Naive thymus-derived CD4-positive, alpha-beta T cell (primary cell): ENCODE measurements at places on chromosomes 6 and 20.

DNA sequence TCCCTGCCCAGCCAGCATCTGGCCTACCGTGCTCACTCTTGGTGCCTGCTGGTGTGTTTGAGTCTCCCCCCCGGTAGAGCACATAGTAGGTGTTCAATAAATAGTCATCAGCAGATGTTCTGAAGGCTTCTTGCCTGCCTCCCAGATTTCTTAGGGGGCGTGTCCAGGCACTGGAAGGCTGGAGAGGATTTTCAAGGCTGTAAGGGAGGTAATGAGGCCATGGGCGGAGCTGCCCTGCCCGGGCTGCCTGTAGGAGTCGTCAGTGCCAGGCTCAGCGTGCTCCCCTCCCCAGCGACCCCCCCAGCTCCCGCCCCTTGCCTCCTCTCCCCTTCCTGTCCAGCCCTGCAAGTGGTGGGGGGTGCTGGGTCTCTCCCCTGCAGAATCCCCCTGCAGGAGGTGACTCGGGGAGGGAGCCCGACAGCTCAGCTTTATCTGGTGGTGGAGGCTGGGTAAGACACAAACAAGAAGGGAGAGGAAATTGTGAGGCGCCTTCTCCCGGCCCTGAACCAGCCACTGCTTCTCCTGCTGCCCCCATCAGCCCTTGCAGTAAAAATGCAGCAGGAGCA lies 55.9 kb downstream of the BCAS4 start:
- no peak for DNase-seq

DNA sequence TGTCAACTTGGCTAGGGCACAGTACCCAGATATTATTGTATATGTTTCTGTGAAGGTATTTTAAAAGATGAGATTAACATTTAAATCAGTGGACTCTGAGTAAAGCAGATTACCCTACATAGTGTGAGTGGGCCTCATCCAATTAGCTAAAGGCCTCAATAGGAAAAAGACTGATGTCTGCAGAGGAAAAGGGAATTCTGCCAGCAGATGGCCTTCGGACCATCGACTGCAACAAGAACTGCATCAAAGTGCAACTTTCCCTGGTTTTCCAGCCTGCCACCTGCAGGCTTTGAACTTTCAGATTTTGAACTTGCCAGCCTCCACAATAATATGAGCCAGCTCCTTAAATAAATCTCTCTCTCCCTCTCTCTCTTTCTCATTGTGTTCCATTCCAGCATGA lies 80.5 kb downstream of the IMPG1 start:
- no peak for DNase-seq

DNA sequence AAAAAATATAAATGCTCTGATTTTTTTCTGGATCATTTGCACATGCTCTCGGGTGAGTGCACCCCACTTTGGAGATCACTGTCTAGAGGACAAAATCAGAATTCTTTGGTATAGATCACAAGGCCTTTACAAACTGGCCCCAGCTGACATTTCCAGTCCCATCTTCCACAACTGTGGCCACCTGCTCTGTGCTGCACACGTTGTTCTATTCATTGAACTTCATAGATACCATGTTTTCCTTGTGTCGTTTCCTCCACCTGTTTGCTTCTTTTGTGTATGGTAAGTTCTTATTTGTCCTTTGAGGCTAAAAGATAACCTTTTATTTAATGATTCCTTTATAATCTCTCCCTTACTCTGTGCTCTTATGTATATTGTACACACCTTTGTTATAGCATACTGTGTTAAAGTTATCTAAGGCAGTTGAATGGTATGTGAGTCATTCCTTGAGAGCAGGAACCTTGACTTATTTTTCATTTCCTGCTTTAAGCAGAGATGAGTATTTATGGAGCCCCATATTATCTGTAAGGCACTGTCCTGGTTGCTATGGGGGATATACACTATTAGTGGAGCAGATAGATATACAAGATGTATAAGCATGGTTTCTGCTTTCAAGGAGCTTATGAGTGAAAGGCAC lies 12.0 kb upstream of the SLC17A5 start:
- no peak for DNase-seq

DNA sequence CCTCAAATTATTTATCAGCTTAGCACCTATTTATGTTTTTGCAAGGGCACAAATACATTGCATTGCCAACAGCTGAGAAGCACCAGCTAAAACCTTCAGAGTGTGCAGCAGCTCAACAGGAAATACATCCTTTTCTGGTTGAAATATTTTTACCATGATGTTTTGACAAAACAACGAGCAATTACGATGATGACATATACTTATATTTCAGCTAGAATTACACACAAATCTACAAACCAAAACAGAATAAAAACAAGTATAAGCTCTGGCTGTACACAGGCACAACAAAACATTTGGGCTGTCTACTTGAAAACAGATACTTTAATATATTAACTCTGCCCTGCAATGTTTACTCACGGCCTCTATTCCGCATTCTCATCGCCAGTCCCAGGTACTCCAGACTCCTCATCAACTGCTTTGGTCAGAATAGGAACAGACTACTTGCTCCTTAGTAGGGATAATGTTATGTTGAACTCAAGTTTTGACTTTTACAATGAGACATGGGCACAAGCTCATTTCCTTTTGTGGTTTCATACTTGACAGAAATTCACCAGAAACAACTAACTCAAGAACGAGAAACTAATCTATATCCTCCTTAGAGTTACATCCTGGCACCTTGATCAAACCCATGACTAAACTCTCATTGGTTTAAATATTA lies 377.6 kb downstream of the ESR1 start:
- peak; percentile 72 for DNase-seq

GRCh38 chr6:79971193-79971592 lies 23.8 kb upstream of the ELOVL4 start:
- DNase-seq: no peak

DNA sequence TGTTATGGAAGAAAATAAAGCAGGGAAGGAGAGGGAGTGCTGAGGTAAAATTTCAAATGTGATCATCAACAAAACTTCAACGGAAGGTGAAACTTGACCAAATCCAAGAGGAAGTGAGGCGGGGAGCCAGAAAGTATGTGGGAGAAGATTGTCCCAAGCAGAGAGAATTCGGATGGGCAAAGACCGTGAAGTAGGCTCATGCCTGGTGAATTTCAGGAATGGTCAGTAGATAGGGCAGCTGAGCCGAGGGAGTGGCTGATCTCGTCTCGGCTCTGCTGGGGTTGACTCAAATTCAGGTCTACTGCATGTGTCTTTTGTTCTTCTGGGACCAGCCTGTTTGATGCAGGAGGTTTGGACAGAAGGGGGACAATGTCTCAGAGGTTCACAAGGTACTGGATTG lies 7.0 kb upstream of the CSNK2A1 start:
- no peak for DNase-seq

- DNase-seq: no peak
These were observed 33.0 kb downstream of the F13A1 start for GRCh38 chr6:6287415-6287814.

- DNase-seq: no peak
These were observed 94.9 kb downstream of the MDGA1 start for GRCh38 chr6:37602801-37603200.

GRCh38 chr6:12420626-12421025 lies 130.5 kb downstream of the EDN1 start:
- DNase-seq: no peak

DNA sequence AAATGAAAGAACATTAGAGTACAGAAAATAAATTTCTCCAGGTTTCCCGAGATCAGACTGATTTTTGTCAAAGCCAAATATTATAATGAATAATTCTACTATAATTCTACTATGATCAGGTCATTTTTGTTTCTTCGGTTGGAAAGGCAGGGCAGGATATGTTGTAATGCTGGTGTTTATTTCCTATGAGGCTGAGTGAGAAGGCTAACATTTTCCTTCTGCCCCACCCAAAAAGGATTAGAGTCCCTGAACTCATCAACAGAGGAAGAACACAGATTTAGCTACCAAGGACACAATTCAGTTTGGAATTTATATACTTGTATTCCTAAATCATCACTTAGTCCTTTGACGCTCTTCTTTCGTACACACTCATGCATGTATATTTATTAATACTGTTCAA lies 318.9 kb downstream of the SYNE1 start:
- no peak for DNase-seq

DNA sequence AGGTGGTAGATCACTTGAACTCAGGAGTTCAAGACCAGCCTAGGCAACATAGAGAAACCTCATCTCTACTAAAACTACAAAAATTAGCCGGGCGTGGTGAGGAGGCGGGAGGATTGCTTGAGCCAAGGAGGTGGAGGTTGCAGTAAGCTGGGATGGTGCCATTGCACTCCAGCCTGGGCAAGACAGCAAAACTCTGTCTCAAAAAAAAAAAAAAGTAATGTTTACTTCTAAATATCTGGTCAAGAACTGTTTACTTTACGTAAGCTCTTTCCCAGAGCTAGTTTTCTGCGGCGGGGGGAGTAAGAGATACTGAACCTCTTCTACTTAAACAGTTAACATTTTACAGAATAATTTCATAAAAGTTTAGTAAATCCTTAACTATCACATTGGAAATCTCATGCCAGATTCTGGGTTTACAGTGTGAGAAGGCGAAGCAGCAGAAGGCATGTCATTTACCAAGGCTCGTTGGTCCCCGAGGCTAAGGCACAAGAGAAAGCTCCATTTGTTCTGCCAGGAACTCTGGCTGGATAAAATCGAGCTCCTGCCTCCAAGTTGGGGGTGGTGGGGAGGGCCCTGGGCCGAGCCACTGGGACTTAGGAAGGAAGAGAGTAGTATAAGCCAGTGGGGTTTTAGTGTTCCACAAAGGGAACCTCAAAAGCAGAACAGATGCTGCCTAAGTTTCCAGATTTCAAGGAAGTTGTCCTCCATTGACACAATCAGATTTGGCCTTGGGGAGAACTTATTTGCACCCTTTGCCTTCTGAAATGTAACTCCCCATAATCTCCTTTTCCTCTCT lies 41.7 kb downstream of the ARFGEF2 start:
- no peak for DNase-seq

DNA sequence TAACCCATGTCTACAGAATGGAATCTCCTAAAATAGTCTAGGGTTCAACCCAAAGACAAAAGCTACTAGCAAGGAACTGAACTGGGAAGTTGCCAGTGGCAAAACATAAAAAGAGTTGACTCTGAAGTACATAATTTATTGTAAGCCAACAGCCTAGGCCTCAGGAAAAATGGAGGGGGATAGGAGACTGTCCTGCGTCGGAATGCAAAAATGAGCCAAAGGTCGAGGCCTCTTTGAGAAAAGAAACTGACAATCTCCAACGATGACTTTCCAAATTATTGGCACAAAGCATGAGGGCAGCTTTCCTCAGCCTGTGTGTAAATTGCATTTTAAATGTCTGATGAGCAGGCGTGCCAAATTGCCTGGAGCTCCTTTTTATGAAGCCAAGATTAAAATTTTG lies 2.1 kb downstream of the COL12A1 start:
- DNase-seq: no peak

GRCh38 chr6:11229655-11230046 lies 2.8 kb downstream of the NEDD9 start:
- no peak for DNase-seq

- DNase-seq: no peak
These were observed 80.4 kb downstream of the DACT2 start for GRCh38 chr6:168239044-168239773.

DNA sequence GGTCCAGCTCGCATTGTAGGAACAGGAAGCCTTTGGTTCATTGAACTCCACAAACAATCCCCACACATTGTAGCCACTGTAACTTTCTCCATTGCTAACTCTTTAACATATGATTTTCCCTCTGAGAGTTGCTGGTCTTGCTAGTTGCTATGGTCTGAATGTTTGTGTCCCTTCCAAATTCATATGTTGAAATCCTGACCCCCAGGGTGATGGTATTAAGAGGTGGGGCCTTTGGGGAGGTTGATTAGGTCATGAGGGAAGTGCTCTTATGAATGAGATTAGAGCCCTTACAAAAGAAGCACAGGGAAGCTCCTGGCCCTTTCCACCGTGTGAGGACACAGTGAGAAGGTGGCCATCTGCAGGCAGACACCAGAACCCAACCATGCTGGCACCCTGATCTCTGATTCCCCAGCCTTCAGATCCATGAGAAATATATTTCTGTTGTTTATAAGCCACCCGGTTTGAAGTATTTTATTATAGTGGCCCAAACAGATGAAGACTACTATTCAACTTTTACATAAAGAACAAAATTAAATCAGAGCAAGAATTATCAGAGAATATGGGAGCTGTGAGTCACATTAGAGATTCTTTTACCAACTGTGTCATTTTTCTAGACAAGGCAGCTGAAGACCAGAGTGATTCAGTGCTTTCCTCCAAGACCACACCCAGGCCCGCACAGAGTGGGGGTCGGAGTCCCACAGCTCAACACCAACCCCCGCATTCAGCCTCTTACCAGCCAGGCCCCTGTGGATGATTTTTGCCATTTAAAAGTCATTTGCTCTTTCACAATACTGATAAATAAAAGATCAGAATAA lies 143.0 kb downstream of the SAMD5 start:
- no peak for DNase-seq

DNA sequence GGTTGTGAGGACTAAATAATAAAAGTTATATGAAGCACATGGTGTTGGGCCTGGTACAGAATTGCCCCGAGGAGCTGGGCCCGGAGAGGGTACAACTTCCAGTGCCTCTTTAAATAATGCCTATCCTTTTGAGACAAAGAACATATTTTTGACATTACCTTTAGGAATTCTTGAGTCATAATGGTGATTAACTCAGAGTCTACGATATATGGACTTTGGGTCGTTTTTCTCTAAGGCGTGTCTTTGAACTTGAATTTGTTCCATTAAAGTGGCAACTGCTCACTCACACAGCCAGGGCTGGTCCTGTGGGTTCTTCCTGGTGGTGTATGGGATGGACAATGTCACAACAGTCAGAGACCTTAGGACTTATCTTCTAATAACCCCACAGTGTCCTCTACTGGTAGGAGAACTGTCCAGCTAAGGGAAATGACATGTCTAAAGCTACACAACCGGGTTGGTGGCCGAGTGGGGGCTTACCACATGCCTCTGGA lies 106.5 kb downstream of the CDC5L start:
- DNase-seq: no peak

GRCh38 chr6:10552270-10552810 lies 31.2 kb downstream of the GCNT2 start:
- no peak for DNase-seq

- peak; percentile 76 for DNase-seq
These were observed 48.9 kb downstream of the HIVEP1 start for GRCh38 chr6:12060780-12061609.
